ENCODE measurements at places on chromosomes 13 and 19.

DNA sequence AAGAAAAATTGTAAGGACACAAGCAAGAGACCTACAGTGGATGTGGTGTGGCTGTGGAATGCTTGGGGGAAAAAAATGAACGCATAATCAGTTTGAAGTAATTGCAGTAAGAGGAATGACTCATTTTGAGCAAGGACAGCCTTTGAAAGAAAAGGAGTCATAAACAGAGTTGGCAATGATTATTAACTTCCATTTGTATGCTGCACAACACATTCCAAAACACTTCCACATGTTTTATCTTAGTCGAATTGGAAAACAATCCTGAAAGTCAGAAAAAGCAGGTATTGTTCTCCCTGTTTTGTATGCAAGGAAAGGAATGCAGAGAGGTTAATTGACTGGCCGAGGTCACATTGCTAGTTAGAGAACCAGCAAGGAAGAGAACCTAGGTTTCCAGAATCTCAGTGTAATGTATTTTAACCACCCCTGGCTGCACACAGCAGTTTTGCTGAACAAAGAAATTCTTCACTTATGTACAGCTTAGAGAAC lies 630.0 kb upstream of the MIR17HG start:
- DNase-seq: no peak

DNA sequence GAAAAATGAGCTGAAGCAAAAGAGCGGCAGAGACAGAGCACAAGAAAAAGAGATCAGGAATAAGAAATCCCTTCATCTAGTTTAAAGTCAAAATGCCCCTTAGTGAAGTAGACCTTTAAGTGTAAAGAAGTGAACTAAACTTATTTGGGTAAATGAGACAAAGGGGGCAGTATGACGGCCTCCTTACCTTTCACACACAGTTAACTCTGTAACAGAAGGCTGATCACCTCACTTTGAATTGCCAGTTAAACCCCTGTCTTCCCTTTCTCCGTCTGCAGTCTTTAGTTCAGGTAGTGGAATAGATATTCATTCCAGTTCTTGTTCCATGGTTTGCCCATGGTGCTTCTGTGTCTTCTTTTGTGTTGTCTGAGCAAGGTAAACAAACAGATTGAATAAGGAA lies 1029.8 kb downstream of the DIAPH3 start:
- DNase-seq: no peak

DNA sequence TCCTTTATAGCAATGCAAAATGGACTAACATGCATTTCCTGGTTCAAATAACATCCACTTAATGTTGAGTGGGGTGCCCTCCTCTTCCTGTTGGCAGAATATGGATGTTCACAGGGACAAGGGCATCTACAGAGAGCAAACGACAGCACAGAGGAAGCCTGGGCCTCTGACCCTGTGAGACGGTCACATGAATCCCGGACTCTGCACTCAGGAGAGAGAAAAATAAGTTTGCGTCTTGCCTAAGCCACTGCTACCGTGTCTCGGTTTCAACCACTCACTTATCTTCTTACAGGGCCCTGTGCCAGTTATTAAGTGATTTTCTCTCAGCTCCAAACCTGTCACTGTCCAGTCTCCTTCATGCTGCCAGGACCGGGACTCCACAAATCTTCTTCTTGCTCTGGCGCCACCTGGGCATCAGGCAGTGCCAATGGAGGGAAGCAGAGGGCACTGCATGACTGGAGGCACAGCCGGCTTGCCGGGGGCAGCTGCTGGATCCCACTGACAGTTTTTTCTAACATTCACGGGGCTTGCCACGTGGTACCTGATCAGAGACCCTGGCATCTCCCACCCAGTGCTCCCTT lies 11.8 kb downstream of the LIG1 start:
- DNase-seq: no peak

DNA sequence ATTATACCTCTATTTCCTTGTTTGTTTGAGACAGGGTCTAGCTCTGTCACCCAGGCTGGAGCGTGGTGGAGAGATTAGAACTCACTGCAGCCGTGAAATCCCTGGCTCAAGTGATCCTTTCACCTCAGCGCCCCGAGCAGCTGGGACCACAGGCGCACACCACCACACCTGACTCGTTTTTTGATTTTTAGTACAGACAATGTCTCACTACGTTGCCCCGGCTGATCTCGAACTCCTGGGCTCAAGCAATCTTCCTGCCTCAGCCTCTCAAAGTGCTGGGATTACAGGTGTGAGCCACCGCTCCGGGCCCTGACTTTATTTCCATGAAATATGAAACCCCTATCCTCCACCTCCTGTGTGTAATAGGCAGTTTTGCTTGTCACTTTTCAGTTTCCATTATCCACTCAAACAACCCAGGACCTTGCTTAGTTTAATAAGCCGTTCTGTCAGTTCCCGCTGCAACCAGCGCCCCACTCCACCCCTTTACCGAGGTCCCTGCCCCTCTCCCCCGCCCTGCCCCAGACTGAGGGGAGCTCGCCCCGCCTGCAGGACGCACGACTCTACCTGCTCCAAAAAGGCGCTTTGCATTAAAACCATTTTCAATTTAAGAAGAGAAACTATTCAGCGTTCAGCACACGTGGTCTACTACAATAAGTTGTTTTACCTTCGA lies 16.9 kb downstream of the ZNF816 start:
- peak; percentile 42 for DNase-seq

DNA sequence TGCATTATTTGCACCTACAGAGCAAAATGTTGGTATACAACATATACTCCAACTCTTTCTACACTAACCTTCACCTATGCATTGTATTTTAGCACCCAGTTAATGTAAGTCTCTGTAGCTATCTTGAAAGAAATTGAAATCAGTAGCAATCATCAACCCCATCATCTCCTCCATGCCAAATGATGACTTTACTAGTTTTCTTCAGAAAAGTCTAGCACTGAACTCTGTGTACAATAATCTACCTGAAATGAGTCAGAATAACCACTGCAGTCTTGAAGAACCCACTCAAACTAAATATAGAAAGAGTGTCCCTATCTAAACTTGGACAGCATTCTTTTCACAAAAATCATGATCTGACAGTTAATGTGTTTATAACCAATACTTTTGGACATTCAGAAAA lies 9.8 kb downstream of the IRS2 start:
- DNase-seq: no peak

DNA sequence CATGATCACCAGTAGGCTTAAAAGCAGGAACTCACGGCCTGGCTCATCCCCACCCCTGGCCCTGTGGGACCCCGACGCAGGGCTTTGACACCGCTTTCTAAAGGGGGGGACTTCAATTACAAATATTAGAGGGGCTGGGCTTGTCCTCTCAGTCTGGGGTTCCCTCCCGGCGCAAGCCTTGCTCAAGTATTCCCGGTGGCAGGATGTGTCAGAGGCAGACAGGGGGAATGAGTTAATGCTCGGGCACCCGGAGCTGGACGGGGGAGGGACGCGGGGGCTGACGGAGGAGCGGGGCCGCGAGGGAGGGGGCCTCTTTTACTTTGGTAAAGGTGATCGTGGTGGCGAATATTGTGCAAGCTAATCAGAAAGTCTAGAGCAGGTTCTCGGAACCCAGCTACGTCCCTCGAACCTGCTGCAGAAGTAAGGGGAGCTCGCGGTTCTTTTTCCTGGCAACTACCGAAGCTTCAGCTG lies 1.1 kb downstream of the FGF14 start:
- no peak for DNase-seq

DNA sequence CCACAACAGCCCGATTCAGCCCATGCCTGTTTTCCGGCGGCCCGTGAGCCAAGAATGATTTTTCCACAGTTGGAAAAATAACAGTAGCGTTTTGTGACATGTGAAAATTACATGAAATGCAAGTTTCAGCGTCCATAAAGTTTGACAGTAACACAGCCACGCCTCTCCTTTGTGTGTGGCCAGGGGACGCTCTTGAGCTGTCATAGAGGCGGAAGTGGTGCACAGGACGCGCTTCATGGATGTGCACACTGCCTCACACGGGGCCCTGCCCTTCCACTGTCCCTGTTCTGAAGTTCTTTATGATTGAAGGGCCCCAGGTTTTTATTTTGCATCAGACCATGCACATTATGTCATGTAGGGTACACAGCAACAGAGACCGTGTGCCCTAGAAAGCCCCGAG lies 12.4 kb upstream of the ELAVL1 start:
- DNase-seq: no peak

GRCh38 chr19:887072-887471 lies 5.9 kb downstream of the MED16 start:
- no peak for DNase-seq

DNA sequence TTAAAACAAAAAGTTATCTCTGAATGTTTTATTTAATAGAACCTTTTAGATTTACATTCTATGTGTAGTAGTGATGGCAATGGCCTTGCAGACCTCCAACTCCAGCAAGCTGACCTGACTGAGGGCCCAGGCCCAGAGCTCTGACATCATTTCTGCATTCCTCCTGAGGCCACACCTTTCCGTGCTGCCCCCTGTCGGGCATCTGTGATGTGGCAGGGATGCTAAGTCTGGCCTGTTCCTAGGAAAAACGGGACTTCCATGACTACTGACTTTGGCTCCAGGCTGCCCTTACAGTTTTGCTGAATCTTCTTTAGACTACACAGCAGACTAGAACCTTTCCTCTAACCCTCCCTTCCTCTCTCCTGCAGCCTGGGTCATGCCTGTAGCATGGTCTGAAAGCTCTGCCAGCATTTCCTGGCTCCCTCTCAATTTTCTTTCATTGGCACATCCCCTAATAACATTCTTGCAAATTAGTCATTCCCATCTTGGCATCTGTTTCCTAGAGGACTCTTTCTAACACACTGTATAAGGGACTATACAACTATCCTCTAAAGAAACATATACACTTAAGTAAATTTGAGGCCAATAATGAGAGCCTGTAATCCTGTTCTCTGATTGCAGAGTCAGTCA lies 249.1 kb downstream of the GPC5 start:
- peak; percentile 3 for DNase-seq

DNA sequence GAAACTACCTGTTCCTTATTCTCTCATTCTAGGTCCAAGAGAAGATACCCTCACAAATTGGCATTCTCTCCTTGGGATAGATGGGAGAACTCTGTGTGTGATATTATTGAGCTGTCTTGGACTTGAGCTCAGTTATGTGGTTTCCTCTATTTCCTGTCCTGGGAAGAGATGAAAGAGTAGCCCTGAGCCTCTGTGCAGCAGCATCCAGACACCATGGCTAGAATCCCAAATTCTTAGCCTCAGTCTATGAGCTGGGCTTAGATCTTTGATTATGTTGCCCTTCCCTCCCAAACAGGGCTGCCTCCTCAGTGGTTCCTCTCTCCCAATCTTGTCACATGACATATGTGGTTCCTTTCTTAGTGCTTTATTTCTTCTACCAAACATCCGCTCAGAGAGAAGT lies 290.7 kb downstream of the SPRY2 start:
- DNase-seq: no peak

- DNase-seq: no peak
Measured at GRCh38 chr13:66835040-66835628, 395.0 kb downstream of the PCDH9 start.

DNA sequence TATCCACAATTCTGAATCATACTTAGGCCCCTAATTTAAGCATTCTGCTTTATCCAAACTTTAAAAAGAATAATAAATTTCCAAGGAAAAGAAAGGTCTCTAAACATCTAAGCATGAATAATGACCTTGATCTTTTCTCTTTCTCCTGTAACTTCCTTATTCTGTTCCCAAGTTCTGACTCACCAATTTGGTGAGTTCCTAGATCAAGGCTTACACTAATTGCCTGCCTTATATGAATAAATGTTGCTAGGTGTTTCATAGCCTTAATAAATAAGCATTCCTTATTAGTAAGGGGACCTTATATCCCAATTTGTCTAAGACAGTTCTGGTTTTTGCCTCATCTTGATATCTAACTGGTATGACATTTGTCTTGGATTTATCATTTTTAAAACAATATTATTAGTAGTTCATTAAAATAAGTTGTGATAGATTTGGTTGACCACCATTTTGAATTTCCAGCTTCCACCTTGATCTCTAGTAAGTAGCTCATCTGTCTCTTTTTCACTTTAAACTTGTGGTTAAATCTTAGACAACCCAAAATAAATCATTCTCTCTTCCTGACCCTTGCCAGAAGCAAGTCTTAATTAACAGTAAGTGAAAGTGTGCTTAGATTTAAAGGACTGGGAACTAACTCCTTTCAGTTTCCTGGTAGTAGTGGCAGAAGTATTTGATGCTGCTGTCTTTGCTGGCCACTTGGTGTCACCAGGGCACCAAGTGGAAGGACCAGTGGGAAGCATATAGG lies 121.2 kb upstream of the MLNR start:
- DNase-seq: no peak

DNA sequence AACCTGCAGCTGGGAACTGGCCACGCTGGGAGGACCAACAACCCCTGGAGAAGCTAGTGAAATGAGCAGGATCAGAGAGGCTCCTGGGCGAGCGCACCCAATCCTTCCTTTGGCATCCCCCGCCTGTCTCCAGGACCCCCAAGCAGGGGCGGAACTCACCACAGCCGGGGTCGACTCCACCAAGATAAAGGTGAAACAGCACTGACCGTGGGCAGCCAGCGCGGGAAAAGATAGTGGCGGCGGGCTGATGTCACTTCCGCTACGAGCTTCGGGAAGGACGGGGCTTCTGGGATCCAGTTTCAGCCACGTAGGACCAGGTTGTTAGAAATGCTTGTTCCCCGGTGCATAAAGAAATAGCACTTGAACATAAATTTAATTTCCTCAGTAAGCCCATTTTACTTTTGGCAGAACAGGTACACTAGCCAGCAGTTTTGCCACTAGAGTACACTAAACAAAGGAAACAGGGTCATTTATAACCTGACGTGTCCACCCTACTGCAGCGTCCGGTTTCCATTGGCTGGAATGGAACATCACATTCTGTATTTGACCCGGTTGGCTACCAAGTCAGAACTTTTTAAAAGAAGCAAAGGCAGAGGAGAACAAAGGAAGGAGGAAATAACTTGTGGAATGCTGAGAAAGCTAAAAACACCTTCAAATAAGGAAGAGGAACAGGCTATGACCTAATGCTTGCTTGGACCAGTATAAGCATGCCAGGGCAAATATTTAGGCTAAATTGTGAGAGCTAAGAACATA lies 25.5 kb upstream of the ZNF562 start:
- DNase-seq: no peak

DNA sequence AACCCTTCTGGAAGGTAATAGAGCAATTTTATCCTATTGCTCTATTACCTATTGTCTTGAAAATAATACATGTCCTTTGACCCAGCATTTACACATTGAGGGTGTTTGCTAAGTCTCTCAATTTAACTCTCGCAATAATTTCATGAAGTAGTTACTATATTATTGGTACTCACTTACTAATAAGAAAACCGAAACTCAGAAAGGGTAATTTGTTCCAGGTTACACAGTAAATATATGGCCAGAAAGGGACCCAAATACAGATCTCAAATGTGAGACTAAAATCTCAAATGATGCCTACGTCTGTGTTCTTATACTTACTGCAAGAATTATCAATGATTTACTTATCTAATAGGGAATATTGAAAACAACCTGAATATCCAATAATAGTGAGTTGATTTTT lies 29.7 kb upstream of the FAM216B start:
- no peak for DNase-seq

GRCh38 chr19:35742121-35742724 lies at the start of gene IGFLR1:
Gene IGFLR1 (minus strand): TSS chr19:35742452. CDS start chr19:35741180, 1,272 bp downstream.
- no peak for DNase-seq

- no peak for DNase-seq
Measured at GRCh38 chr13:43046259-43046658, 22.9 kb downstream of the DNAJC15 start.
